ENCODE measurements at places on chromosomes 12 and 14. TPM values are rescaled to one million over a fixed set of nuclear protein-coding genes. Genes with fewer than 3 reads are reported as not detected.

Gene TAS2R10
- 0.36 TPM for total RNA-seq

Gene CD163
- not detected for total RNA-seq

GRCh38 chr12:131892711-131893604, 1.5 kb upstream of the ULK1 start:
- DNase-seq = no peak

DNA sequence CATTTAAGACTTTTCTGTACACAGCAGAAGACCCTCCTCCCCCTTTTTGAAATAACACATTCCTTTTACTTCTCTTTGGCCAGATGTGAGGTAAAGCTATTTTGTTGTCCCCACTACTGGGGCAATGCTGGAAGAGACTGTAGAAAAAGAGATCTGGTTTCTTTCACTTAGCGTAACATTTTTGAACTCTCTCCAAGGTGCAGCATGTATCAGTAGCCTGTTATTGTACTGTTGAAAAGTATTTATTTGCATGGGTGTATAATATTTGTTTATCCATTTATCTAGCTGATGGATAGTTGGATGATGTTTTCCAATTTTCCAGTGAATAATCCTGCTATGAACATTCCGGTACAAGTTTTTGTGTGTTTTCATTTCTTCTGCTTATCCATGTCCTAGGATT, 335.2 kb downstream of the SOX5 start:
- no peak for DNase-seq

GRCh38 chr12:131572626-131573025, 138.3 kb upstream of the SFSWAP start:
- DNase-seq = no peak

DNA sequence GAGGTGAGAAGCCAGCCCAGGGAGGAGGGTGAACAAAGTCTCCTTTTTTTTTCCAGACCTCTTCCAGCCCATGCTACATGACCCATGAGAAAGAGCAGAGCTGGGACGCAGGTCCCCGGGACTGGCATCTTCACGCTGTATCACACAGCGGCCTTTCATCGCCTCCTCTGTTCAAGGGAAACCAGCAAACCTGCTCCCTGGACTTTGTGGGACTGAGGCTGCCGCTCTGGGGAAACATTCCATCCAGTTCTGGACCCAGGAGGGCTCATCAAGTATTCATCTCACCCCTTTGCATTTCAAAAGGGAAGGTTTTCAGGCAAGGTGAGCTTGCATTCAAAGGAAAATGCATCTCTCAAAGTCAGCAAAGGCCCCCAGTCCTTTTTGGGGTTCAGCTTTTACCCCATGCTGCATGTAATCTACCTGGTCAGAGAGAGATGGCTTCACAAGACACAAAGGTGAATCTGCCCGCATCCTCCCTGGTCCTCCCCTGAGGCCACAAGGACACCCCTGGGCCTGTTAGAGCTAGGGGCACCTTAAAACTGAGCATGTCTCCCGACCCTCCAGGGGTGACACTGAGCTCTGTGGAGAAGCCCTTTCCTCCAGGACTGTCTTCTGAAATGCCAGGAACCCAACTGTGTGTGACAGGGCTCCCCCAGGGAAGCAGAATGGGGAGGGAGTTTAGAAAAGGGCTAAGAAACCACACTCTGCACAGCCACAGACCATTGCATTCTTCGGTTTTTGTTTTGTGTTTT, 21.2 kb upstream of the MEG3 start:
- no peak for DNase-seq

DNA sequence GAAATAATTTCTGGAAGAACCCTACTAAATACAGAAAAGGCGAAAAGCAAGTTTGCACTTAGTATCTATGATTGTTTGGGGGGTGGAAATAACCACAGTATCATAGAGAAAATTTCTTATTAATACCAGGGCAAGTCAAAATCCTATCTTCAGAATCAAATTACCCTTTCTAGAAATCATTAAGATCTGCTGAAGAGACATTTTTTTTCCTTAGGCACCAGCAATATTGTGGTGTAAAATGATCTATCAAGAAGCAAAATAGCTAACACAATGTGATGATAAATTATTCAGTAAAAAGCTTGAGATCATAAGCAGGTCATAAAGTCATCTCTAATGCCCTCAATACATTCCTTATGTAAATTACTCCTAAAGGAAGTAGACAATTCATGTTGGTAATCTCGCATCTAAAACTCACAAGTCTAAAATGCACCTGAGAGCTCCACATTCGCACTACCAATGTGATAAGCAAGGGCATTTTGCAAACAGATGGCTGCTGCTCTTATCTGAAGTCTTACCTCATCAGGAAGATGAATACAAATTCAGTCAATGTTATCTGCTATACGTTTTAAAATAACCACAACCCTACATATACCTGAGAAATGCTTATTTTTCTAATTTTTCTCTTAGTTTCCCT, 14.6 kb downstream of the HEATR5A start:
- DNase-seq = no peak

DNA sequence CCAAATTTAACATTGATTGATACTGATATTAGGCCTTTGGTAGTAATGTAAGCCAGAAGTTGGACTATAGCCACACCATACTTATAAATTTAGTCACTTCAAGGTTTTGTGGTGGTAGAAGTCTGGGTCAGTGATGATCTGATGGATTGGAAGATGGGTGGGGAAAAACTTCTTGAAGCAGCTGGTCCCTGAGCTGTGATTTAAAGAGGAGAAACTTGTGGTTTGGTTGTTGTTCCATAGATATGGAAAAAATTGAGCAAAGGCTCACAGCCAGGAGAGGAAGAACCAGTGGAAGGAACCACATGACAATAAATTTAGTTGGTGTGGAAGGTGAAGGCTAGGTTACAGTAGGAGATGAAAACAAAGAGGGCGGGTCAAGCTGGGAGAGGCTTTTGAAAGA, 26.1 kb downstream of the PTHLH start:
- DNase-seq = no peak
